Heart right ventricle (tissue), 16 donors: ENCODE measurements at places on chromosomes 7 and 10. TPM values are rescaled to one million over a fixed set of nuclear protein-coding genes. Genes with fewer than 3 reads are reported as not detected.

DNA sequence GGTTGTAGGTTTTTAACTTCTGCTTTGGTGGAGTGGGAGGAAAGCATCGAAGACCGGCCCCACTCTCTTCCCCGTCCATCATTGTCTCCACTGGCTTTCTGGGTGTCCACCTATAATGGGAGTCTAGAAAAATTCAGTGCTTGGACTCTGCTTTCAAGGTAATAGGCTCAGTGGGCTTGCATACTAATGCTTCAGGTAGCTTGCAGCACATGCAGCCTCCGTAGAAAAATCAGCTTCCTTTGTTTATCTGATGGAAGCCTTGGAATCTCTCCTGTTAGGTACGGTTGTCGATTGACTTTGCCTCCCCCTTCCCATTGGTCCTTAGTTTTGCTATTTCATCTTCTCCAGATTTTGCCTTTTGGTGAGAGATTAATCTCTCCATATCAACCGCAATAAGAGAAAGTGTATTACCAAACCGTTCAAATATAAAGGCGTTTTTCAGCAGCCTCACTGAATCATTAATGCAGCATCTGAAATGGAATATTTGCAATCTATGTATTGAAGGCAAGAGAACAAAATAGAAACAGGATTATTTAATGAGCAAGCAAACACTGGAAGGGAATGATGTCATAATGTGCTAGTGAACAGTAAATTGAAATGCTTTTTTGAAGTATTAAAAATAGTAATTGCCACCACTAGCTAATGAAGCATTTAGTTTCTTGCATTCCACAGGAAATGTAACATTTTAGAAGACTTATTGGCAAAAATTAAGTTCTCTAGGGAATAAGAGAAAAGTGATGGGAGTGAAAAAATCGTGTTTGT is 944 bp downstream of the AVL9 start:
- no peaks in the 10 kb centered on the region for H3K27me3 ChIP-seq
- peak overlapping the region; percentile 84 for H3K27ac ChIP-seq
- no peaks in the 10 kb centered on the region for H3K36me3 ChIP-seq
- no peak for DNase-seq

DNA sequence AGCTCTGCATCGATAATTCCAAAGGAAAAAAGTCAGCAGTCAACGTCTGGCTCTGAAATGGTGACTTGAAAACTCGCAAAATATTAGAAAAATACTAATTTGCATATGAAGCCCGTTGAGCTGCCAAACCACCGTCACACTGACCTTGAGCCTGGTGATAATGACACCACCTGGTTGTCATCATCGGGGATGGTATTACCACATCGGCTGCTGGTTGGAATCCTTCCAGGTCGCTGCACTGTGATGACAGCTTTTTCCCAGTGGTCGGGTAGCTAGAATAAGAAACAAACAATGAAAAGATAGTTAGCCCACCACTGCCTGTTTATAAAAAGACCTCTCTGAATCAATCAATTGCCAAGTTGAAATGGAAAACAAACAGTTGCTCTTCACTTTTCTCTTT is 41.6 kb downstream of the LAMB1 start:
- no peak overlapping the region for H3K4me3 ChIP-seq
- DNase-seq, result peak; percentile 57
- H3K27me3 ChIP-seq, result no peaks in the 10 kb centered on the region
- H3K36me3 ChIP-seq, result peaks cover 42% of the 10 kb centered on the region
- peak overlapping the region; percentile 46 for H3K27ac ChIP-seq
- H3K4me1 ChIP-seq, result peaks cover 5% of the 10 kb centered on the region

GRCh38 chr7:147022056-147022455 is 905.5 kb downstream of the CNTNAP2 start:
- DNase-seq, result no peak
- no peaks in the 10 kb centered on the region for H3K4me1 ChIP-seq
- H3K36me3 ChIP-seq, result no peaks in the 10 kb centered on the region
- no peak overlapping the region for H3K27ac ChIP-seq

- H3K27me3 ChIP-seq, result no peaks in the 10 kb centered on the region
- no peak for DNase-seq
- H3K4me3 ChIP-seq, result no peak overlapping the region
- peaks cover 38% of the 10 kb centered on the region for H3K4me1 ChIP-seq
These were observed 132.9 kb upstream of the WNT16 start for GRCh38 chr7:121195874-121196273.

GRCh38 chr7:26367219-26367711 is 75.6 kb downstream of the SNX10 start:
- H3K27me3 ChIP-seq, result peaks cover 60% of the 10 kb centered on the region
- no peak overlapping the region for H3K27ac ChIP-seq
- H3K4me1 ChIP-seq, result no peaks in the 10 kb centered on the region
- no peak for DNase-seq

GRCh38 chr7:15751191-15751701 is 64.8 kb upstream of the MEOX2 start:
- H3K27ac ChIP-seq, result peak overlapping the region; percentile 37
- H3K4me1 ChIP-seq, result peaks cover 40% of the 10 kb centered on the region
- H3K4me3 ChIP-seq, result no peak overlapping the region
- H3K36me3 ChIP-seq, result no peaks in the 10 kb centered on the region

GRCh38 chr10:79159141-79159651 is 90.4 kb downstream of the ZMIZ1 start:
- H3K27ac ChIP-seq, result peak overlapping the region; percentile 92
- H3K4me1 ChIP-seq, result peaks cover 93% of the 10 kb centered on the region
- H3K36me3 ChIP-seq, result peaks cover 13% of the 10 kb centered on the region
- H3K27me3 ChIP-seq, result no peaks in the 10 kb centered on the region
- H3K4me3 ChIP-seq, result no peak overlapping the region

DNA sequence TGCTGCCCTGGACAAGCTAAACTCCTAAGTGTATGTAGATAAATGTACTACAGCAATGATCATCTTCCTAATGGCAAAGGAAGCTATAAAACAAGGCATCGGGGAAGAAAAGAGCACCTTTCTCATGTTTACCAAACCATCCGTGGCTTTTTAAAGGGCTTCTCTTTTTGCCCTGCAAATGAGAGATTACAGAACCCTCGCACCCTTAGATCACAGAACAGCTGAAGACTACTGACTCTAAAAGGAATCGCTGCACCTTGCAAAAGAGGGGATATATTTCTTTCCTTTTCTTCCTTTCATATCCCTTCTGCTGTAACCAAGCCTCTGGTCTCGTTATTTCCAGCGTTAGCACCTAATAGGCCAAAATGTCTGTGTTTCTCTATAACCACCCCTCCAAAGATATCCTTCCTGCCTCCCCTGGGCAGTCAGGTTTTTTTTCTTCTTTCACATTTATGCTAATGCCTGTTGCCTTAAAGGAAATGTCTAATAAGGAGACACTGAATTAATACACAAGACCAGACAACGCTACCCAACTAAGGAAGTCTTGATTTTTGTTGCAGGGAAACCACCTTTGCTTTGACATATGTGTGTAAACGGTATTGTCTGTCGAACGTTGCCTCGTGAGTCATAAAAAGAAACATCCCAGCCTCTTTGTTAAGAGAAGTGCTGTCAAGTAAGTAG is 10.5 kb downstream of the ST8SIA6 start:
- H3K4me1 ChIP-seq, result peaks cover 14% of the 10 kb centered on the region
- DNase-seq, result no peak
- H3K27me3 ChIP-seq, result peaks cover 8% of the 10 kb centered on the region
- peak overlapping the region; percentile 80 for H3K27ac ChIP-seq

DNA sequence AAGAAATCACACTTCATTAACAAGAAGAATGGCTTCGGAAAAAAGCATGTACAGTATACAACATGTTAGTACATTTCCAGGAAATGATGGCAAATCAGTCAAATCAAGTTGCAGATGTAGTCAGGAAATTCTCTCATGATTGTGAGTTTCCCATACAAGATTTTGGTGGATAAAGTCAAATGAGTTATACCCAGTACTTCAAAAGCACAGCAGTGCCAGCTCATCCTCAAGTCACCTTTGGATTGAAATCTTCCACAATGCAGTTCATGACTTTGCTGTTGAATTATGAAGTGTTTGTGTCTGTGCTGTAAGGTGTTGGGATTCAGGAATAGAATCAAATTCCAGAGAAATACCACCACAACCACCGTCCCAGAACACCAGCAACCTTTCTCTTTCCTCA is 301.3 kb upstream of the BMPER start:
- H3K27ac ChIP-seq, result no peak overlapping the region
- no peaks in the 10 kb centered on the region for H3K36me3 ChIP-seq
- H3K4me3 ChIP-seq, result no peak overlapping the region
- no peaks in the 10 kb centered on the region for H3K4me1 ChIP-seq
- H3K27me3 ChIP-seq, result no peaks in the 10 kb centered on the region

DNA sequence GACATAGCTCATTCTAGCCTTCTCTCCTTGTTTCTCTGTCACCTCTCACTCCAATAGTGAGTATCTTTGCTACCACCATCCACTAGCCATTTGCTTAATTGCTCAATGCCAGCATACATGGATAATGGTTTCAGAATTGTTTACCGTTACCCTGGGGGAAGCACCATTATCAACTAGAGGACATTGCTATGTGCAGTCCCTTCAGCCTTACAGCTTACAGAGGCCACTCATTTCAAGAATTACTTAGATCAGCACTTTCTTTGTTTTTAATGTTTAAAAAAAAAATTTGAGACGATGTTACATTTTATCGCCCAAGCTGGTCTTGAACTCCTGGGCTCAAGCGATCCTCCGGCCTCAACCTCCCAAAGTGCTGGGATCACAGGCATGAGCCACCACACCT is 14.8 kb upstream of the ORAI2 start:
- H3K4me1 ChIP-seq, result no peaks in the 10 kb centered on the region
- DNase-seq, result no peak
- no peak overlapping the region for H3K27ac ChIP-seq
- peaks cover 89% of the 10 kb centered on the region for H3K36me3 ChIP-seq
- no peak overlapping the region for H3K4me3 ChIP-seq

- H3K4me3 ChIP-seq, result peak overlapping the region; percentile 60
- peaks cover 17% of the 10 kb centered on the region for H3K4me1 ChIP-seq
- H3K36me3 ChIP-seq, result no peaks in the 10 kb centered on the region
- no peaks in the 10 kb centered on the region for H3K27me3 ChIP-seq
These were observed 425 bp downstream of the TLL2 start for GRCh38 chr10:96513305-96513697.

GRCh38 chr10:46096909-46097575 is 51.0 kb upstream of the MSMB start:
- H3K4me1 ChIP-seq, result peaks cover 4% of the 10 kb centered on the region
- no peaks in the 10 kb centered on the region for H3K27me3 ChIP-seq

- H3K4me1 ChIP-seq, result peaks cover 6% of the 10 kb centered on the region
- no peak overlapping the region for H3K4me3 ChIP-seq
- H3K27ac ChIP-seq, result peak overlapping the region; percentile 63
These were observed 6.7 kb upstream of the FAM180A start for GRCh38 chr7:135755351-135755753.

- H3K27me3 ChIP-seq, result no peaks in the 10 kb centered on the region
- H3K4me3 ChIP-seq, result no peak overlapping the region
- no peaks in the 10 kb centered on the region for H3K4me1 ChIP-seq
- H3K36me3 ChIP-seq, result no peaks in the 10 kb centered on the region
These were observed 188.4 kb downstream of the CYP26A1 start for GRCh38 chr10:93261961-93262610.

DNA sequence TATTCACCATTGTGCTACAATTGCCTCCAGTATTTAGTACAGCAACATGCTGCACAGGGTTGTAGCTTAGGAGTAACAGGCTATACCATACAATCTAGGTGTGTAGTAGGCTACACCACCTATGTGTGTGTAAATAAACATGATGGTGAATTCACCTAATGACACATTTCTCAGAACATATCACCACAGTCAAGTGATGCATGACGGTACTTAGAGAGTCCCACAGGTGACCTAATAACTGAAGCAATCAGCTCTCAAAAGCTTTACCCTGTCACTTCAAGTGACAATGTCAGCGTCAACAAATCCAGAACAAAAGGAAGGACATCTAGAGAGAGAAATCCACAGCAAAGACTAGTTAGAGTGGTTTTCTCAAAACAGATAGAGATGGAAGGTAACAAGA is 38.8 kb downstream of the CCNJ start:
- no peaks in the 10 kb centered on the region for H3K27me3 ChIP-seq
- H3K36me3 ChIP-seq, result peaks cover 8% of the 10 kb centered on the region
- H3K4me3 ChIP-seq, result no peak overlapping the region
- DNase-seq, result no peak
- no peak overlapping the region for H3K27ac ChIP-seq

Gene FAM170B
- total RNA-seq, result not detected

Gene ABCB1
- total RNA-seq, result 2.2 TPM

Gene PRKAR2B
- total RNA-seq, result 31.1 TPM

Gene SAMD9
- 4.1 TPM for total RNA-seq
